ENCODE measurements at places on chromosomes 13 and 19.
A peak's percentile ranks its signal among the peaks of the same experiment; 100 is the strongest.

GRCh38 chr19:49327878-49328544, 3.0 kb upstream of the SLC6A16 start:
- DNase-seq = peak; percentile 29

- no peak for DNase-seq
These were observed 83.0 kb downstream of the FNDC3A start for GRCh38 chr13:49058761-49059160.

DNA sequence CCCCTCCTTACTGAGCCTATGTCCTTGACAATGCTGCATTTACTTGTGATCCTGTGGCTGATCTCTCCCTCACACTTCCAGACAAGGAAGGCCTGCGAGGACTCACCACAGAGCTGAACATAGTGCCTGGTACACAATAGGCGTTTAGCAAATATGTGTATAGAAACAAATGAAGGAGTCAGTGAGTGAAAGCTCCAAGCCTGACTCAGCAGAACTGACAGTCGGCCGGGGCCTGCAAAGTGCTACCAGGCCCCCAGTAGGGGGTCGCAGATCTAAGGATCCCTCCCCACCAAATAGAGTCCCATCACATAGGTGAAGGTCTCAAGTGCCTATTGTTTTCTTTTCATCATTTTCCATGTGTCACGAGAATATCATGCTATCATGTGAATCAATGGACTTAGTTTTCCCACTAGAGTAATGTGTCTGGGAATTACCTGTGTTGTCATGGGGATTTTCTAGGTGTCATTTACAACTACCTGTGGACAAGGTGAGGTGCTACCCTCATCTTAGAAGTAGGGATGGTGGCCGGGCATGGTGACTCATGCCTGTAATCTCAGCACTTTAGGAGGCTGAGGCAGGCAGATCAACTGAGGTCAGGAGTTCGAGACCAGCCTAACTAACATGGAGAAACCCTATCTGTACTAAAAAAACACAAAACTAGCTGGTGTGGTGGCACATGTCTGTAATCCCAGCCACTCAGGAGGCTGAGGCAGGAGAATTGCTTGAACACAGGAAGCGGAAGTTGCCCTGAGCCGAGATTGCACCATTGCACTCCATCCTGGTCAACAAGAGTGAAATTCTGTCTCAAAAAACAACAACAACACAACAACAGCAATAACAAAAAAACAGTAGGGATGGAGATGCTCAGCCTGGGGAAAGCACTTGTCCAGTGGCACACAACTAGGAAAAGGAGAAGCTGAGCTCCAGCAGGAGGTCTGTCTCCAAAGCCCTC, 50.3 kb upstream of the CYP2A7 start:
- DNase-seq = no peak

DNA sequence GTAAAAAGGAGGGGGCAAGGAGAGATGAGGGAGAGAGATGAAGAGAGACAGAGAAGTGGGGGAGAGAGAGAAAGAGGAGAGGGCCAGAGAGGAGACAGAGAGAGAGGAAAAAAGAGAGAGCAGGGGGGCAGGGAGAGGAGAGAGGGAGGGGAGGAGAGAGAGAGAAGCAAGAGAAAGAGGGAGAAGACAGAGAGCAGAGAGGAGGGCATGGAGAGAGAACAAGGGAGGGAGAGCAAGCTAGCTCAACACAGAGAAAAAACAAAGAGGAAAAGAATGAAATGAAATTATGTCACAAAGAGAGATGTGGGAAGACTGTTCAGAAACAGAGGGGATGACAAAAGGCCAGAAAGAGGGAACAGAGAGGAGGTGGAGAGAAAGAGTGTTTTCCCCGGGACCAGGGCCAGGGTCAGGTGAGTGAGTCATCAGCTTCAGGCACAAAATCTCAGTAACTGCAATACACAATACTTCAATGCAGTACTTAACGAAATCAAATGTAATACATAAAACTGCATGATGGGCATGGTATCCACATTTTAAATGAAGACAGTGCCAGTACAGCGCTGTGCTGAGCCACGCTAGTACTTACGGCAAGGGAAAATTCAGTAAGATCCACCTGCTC, 4.8 kb downstream of the KLK7 start:
- no peak for DNase-seq

DNA sequence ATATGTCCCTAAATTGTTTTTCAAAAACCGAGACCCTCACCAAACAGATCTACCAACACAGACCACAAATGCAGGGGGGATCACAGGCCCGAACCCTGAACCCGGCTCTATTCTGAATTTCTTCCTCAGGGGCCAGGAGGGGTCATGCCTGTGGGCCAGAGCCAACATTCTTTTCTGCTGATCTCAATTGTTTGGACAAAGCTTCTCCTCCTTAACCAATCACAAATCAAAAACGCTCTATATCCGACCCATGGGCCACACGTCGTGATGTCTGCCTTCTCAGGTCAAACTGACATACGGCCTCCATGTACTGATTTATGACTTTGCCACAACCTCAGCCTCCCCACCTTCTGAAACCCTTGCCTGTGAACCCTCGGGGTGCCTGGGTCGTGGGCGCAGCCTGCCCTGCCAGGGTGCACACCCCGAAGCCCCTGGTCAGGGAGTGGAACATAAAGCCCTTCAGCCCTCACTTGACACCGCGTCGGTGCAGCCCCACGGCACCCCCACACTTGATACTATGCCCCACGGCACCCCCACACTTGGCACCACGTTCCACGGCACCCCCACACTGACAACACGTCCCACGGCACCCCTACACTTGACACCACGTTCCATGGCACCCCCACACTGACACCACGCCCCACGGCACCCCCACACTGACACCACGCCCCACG, 58.4 kb upstream of the C13orf46 start:
- DNase-seq = peak; percentile 64

GRCh38 chr13:50162001-50162400, 146.8 kb downstream of the KCNRG start:
- no peak for DNase-seq

- no peak for DNase-seq
These were observed 5.5 kb upstream of the PDE4C start for GRCh38 chr19:18231775-18232174.

DNA sequence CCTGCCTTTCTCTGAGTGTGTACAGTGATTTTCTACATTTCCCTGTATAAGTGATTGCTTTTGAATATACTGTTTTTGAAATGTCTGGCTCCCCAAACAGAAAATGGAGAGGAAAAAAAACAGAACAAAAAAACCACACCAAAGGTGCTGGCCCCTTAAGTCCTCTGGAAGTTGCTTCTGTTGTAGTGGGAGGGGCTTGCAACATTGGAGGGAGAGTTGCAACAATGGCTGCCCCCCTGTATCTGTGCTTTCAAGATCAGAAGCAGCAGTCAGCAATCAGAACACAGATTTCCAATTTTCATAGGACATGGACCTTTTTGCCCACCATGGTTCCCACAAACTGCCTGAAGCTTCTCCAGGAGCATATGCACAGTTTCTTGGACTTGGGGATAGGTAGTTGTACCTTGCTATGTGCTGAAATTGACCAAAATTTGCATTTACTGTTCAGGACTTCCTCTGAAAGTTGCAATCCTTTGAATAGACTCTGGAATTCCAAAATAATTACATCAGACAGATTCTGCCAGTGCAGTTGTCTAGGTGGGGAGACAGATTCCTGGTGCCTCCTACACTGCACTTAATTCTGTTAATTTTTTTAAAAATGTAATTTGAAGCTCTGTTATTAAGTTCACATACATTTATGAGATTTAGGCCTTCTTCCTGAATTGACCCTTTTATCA, 13.8 kb downstream of the BIVM start:
- DNase-seq = peak; percentile 18

- DNase-seq = no peak
These were observed 35.1 kb downstream of the ELL start for GRCh38 chr19:18486746-18487145.
